HCT116 (cell line): ENCODE measurements at places on chromosomes 2 and 18.

DNA sequence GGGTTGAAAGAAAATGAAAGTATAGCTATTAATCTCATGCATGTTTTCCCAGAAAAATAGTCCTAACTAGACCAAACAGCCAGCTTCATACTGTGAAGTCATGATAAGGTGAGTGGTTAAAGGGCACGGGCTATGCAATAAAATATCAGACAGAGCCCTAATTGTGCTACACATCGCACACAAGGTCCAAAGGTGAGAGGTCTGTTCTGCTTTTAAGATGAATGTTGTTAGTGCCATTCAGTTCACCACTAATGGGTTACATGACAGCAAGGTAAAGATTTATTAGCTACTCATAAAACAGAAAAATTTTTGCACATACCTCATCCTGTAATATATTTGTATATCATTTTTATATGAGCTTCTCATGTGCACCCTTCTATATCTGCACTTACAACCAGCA lies 105.0 kb upstream of the STK17B start:
- no peak for DNase-seq

DNA sequence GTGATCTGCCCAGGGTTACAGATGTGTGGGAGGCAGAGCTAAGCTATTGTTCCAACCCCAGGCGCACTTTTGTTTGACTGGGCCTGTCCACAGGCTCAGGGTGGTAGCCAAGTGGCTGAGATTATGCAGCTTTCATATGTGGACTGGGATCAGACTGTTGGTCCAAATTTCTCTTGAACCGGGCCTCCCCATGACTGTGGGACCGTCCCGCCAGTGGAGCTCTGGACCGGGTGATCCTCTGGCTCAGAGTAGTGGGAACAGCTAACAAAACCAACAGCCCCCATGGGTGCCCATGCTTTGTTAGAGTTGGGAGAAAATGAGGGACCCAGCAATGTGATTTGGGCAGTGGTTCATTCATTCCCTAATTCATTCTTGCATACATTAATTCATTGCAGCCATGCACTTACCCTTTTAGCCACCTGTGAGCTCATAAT lies 86.8 kb upstream of the HS6ST1 start:
- DNase-seq = no peak

- DNase-seq = no peak
These were observed 2.0 kb upstream of the CXCR4 start for GRCh38 chr2:136119717-136120675.

DNA sequence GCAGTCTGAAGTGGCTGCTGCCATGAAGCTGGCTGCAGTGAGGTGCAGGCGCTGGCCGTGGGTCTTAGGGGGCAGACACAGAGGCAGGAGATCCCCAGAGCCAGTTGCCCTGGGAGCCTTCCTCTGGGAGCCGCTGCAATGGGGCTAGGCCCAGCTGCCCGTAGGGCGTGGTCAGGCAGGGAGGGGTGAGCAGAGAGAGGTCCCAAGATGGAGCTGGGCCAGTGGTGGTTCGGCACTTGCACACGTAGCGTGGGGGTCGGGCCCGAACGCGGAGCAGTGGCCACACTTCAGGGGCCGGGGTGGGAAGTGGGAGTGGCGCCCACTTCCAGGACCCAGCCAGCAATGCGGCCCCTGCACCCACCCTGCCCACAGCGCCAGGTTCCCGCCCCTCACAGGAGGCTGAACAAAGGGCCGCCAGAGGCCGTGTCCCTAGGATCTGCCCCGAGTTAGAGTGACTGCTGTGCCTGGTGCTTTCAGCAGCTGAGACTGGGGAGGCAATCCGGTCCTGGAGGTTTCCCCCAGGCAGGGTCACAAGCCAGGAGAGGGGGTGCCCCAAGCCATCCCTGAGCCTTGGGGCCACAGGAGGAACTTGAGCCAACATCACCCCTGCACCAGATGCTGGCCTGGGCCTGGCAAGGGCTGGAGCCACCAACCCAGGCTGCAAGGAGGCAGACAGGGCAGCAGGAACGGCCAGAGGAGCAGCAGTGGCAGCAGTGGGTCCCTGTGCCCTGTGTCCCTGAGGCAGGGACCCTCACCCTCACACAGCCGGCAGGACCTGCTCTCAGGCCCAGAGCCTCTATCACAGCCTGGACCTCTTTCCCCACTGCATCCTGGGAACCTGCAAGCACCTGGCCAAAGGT lies 21.3 kb upstream of the SP140L start:
- no peak for DNase-seq

GRCh38 chr2:75390169-75390568 lies 170.6 kb downstream of the EVA1A start:
- no peak for DNase-seq

GRCh38 chr18:3985664-3986063 lies 469.4 kb downstream of the DLGAP1 start:
- no peak for DNase-seq
